ENCODE measurements at places on chromosomes 12 and 14. TPM values are rescaled to one million over a fixed set of nuclear protein-coding genes. Genes with fewer than 3 reads are reported as not detected.

The SYCP3 gene
- 0.22 TPM for total RNA-seq

The ARPC3 gene
- total RNA-seq: 273 TPM

The DLGAP5 gene
- 68.0 TPM for total RNA-seq

The CLEC4D gene
- total RNA-seq: not detected

The ADCY4 gene
- total RNA-seq: 0.70 TPM

Data from activated naive CD8-positive, alpha-beta T cell treated with anti-CD3 and anti-CD28 coated beads for 36 hours (primary cell).